NT2/D1 (cell line): ENCODE measurements at places on chromosomes 2 and 18.

DNA sequence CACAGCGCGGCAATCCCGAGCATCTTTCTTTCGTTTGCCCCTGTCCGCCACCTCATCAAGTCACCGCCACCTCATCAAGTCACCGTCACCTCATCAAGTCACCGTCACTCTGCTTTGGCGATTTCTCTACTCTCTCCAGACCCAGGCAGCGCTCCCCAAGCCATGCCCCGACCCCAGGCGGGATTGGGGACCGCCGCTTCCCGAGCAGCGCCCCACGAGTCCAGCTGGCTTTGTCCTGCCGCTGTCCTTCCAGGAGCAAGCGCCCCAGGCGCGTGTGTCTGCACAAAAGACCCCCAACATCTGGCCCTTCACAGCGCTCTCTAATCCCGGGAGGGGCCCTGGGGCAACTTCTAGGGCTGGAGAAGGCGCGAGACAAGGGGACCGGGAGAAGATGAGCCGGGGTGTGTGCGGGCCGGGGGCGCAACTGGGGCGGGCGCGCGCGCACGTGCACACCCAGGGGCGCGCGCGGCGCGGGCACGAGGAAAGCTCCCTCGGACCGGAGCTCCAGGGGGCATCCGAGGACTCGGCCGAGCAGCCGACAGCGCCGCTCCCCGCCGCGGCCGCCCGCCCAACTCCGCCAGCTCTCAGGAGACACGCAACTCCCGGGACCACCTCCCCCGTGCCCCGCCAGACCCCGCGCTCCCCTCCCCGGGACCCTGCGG is 633 bp upstream of the RNF152 start:
- no peak for DNase-seq

DNA sequence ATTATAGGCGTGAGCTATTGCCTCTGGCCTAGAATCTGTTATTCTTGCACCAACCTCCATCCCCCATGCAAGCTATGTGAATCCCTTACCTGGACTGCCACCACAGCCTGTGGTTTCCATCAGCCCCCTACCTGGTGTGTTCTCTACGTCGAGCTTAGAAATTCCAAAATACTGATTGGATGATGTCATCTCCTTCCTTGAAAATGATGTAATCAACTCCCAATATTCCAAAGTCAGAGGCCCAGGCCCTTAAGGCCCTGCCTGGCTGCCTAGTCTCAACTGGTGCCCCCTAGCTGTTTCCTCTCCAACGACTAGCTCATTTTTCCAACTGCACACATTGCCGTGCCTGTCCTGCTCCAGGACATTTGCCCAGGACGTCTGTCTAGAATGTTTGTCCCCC is 41.3 kb upstream of the GBX2 start:
- DNase-seq: peak; percentile 48

- DNase-seq: no peak
Observed at GRCh38 chr2:71372042-71372441, 40.5 kb downstream of the ZNF638 start.

DNA sequence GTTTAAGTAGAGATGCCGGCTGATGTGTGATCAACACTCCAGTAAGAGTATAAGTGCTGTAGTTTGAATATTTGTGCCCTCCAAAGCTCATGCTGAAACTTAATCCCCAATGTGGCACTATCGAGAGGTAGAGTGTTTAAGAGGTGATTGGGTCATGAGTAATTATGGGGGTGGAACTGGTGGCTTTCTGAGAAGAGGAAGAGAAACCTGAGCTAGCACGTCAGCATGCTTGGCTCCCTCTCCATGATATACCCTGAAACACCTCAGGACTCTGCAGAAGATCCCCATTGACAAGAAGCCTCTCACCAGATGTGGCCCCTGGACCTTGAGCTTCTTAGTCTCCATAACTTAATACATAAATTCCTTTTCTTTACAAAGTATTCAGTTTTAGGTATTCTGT is 584.8 kb downstream of the TSN start:
- DNase-seq: no peak

GRCh38 chr18:13558124-13558523 is 168.2 kb downstream of the FAM210A start:
- DNase-seq: peak; percentile 18

DNA sequence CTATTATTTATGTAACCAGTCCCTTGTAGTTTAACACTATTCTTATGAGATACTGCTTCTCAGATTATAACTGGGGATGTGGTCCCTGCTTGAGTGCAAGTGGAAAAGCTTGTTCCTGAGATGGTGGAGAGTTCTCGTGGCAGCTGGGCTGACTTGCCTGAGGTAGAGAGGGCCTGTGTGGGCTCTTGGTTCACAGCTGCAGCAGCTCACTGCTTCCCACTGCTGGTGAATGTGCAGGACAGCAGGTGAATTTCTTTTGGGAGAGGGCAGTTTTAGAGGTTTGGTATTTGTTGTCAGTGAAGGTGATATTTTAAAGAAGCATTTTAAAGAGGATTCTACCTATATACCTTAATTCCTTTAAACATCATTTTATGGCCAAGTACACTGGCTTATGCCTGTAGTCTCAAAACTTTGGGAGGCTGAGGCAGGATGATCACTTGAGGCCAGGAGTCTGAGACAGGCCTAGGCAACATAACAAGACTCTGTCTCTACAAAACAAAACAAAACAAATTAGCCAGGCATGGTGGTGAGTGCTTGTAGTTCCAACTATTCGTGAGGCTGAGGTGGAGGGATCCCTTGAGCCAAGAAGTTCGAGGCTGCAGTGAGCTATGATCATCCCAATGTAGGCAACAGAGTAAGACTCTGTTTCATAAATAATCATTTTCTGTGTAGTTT is 94.8 kb downstream of the MTA3 start:
- peak; percentile 77 for DNase-seq
